CD4-positive, alpha-beta T cell treated with Interleukin-6 for 4 hours (primary cell): ENCODE measurements at places on chromosomes 3 and 15.

GRCh38 chr3:127534564-127534963, 56.0 kb downstream of the TPRA1 start:
- no peak for DNase-seq

DNA sequence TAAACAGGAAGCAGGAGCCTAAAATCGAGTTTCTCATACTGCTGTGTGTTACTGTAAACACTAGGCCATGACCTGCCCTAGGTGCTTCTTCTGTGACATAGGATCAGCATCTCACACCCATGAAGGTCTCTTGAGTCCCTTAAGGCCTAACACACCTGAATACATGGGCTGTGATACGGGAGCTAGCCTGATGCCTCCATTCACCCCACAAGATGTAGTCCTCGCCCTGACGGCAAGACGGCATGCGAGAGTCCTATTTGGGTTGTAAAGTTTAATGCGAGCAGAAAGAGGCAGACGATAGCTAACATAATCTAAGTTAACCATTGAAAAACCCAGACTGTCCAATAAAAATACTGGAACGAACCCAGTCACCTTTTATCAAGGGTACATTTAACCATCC, 241.1 kb upstream of the ICE2 start:
- DNase-seq: peak; percentile 18

- peak; percentile 2 for DNase-seq
Measured at GRCh38 chr3:69385723-69386555, at the start of gene FRMD4B. FRMD4B (minus strand) TSS chr3:69386088; CDS start chr3:69385989, 99 bp downstream.

DNA sequence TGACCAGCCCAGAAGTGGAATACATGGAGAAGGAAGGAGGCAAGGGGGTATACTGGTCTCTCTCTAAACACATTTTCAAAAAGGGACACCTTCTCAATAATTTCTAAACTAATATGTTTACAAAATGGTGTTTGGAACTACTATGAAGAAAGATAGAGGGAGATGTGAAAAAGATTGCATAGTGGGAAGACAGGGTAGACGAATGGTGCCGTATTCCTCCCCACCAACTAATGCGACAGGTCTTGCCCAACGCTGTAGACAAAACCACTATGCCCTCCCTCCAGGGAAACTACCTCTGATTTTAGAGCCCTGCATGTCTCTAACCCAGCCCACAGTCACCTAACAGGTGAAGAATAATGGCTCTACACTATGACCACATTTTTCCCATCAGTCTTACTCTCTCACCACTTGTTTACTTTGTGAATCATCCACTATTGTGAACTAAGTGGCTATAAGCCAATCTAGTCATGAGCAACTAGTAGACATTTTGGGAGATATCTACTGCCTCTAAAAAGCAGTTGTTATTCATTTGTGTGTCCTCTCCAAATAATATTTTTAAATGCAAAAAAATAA, 108.2 kb upstream of the UBE2E2 start:
- no peak for DNase-seq

GRCh38 chr3:45864760-45865519, 21.4 kb upstream of the CCR9 start:
- no peak for DNase-seq

- DNase-seq: no peak
Measured at GRCh38 chr3:126913524-126913923, 69.4 kb upstream of the PLXNA1 start.

- no peak for DNase-seq
Measured at GRCh38 chr3:153679714-153680113, 441.5 kb upstream of the ARHGEF26 start.

DNA sequence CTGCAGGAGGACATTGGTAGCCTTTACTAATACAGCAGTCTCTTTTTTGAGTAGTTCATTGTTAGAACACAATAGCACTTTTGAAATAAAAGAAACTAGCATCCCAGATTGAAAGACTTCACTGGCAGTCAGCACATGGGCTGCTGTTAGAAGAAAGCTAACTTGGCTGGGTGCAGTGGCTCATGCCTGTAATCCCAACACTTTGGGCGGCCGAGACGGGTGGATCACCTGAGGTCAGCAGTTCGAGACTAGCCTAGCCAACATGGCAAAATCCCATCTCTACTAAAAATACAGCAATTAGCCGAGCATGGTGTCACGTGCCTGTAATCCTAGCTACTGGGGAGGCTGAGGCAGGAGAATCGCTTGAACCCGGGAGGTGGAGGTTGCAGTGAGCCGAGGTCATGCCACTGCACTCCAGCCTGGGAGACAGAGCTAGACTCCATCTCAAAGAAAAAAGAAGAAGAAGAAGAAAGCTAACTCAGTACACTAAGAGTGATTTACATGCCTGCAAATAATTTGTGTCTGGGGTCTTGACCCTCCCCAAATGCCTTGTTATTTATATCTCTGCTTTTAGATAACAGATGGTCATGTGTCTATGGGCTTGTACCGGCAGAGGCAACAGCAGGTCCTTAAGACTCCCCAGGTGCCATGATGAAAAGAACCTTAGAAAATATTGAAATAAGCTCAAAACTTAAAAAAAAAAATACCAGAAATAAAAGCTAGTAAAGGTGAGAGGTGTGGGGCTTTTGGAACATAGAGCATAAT, 9.7 kb downstream of the TPM1 start:
- no peak for DNase-seq

- no peak for DNase-seq
Measured at GRCh38 chr3:122430371-122430770, 14.5 kb upstream of the WDR5B start.

GRCh38 chr3:42690766-42691680, 5.7 kb downstream of the KLHL40 start:
- DNase-seq: no peak

DNA sequence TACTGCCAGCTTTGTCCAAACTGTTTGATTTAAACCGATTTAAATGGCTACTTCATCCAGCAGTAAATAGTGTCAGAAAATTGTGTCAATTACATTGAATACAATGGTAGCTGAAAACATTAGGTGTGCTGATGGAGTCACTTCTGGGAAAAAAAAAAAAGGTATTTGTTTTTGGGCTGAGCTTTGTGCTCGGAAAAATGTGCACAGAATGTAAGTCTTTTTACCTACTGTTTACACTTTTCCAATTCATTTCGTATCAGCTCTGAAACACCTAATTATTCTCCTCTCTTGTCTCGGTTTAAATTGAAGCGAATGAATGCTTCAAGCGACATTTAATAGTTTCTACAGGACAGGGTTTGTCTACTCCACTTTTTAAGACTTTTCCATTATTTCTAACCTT, 1078.4 kb downstream of the ROBO1 start:
- DNase-seq: no peak

- DNase-seq: no peak
Measured at GRCh38 chr3:141108039-141108438, 56.9 kb downstream of the SPSB4 start.
